Neural progenitor cell (in vitro differentiated cells): ENCODE measurements at places on chromosomes 16 and 17. TPM values are rescaled to one million over a fixed set of nuclear protein-coding genes. Genes with fewer than 3 reads are reported as not detected.

DNA sequence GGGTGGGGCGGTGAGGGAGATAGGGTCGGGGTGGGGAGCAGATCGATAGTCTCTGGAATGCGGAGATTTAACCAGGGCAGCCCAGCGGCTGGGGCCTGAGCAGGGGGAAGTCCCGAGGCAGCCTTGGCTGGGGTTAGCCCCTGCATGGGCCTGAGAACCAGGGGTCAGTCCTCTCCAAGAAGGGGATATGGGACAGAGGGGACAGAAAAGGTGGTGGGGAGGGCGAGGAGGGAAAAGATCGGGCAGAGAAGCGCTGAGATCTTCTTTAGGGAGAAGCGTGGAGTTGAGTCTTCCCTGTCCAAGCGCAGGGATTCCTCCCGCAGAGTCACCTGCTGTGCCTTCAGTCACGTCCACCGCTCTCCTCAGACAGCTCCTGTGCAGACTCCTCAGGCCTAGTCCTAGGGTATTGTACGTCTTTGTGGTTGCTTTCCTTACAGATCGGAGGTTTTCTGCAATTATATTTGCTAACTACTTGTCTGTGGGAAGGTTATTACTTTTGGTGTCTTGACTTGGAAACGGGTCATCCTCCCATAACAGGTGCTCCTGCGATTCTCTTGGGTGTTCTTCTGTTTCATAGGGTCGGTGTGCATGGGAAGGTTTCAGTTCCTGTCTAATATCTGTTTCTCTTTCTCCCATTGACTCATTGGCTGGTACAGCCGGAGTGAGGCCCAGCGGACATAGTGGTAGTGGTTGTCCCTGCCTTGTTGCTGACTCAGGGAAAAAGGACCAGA, 952 bp downstream of the CD300A start:
- peak; percentile 37 for DNase-seq

DNA sequence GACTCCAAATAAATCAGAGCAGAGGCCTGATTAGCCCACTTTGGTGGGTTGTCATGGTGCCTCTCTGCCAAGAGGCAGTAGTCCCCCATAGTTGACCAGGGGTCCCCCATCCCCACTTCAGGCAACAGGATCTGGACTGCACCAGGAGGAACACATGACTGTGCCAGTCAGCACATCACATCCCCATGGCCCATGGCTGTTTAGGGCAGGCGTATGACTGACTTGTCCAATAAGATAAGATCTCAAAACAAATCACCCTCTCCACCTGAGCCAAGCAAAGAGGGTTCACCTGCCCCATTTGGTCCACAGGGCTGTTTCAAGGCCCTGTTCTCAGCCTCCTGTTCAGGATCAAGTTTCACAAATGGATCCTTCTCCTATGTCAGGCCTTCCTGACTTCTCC, 93.3 kb downstream of the C16orf78 start:
- DNase-seq, result no peak

GRCh38 chr17:78935419-78936323, 10.5 kb upstream of the TIMP2 start:
- no peak for DNase-seq

GRCh38 chr17:36136036-36136435, 32.4 kb downstream of the CCL4 start:
- DNase-seq, result no peak

- peak; percentile 69 for DNase-seq
Measured at GRCh38 chr17:39576187-39576586, 31.5 kb downstream of the NEUROD2 start.

GRCh38 chr17:38798614-38799500, 499 bp downstream of the PIP4K2B start:
- DNase-seq, result peak; percentile 57

- DNase-seq, result no peak
Measured at GRCh38 chr17:45130681-45131615, 1.4 kb downstream of the PLCD3 start.

- no peak for DNase-seq
Measured at GRCh38 chr17:61406537-61406845, 6.8 kb downstream of the TBX2 start.

DNA sequence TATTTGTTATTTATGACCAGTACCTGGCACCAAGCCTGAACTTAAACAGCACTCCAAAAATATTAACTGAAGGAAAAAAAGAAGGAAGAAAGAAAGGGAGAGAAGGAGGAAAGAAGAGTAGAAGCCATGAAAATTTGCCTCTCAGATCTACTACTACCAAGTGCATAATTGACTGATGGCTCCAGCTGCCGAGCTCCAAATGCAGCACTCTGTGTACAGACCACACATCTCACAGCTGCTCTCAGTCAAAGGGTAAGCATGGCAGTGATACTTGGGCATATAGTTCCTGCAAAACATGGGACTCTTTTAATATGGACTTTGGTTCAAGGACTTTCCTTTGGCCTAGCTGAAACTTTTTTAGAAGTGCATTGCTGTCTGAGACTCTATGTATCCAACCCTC, 44.0 kb upstream of the NOG start:
- DNase-seq, result no peak

DNA sequence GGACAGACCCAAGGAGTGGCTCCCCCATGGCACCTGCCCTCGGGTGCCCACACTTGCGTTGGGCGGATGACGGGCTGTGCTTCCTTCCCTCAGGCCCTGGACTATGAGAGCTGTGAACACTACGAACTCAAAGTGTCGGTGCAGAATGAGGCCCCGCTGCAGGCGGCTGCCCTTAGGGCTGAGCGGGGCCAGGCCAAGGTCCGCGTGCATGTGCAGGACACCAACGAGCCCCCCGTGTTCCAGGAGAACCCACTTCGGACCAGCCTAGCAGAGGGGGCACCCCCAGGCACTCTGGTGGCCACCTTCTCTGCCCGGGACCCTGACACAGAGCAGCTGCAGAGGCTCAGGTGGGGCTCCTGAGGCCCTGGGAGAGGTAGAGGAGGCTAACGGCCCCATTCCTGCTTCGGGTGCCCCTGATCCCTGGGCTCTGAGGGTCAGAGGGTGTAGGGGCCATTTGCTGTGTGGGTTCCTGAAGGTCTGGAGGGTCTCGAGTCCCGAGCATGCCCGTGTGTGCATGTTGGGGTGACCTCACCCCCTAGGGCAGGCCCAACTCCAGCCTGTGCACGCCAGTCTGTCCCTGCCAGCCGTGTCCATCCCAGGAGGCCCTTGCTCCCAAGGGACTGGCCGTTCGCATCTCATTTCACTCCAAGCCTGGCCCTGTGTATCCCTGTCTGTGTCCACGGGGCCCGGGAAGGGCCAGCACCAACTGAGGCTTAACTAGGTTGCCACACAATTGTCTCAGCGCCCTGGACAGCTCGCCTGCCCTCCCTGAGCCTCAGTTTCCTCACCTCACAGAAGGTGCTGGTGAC, 10.0 kb downstream of the SLC22A31 start:
- peak; percentile 5 for DNase-seq

- DNase-seq, result no peak
Measured at GRCh38 chr17:45700171-45701090, 83.7 kb upstream of the CRHR1 start.

DNA sequence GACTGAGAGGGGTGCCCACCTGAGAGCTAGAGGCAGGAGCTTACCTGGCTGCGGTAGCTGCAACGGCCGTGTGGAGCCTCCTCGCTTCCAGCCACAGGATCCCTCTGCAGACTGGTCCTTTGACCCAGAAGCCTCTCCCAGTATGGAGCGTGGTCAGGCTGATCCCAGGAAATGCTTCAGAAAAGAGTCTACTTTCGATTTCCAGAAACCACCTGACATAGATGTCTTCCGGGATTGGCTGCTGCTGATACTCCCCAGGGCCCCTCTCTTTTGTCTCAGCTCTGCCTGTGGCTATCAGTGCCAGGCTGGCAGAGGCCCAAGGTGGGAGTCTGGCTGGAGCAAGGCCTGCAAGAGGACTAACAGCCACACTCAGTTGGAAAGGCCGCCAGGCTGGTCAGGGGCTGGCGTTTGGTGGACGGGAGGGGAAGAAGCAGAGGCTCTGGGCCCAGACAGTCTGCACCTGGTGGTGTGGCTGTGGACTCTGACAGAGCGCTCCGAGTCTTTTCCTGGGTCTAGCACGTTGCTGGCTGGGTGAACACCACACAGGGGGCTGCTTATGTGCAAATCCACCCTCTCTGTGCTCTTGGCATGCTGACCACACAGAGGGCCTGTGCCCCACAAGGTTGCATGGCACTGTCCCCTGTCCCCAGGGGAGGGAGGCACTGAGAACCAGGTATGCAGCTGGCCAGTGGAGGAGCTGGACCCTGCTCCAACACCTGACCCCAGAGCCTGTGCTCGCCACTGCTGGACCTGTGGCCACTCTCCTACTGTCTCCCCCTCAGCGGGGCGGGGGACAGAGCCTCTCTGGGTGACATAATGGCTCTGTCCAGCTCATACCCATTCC, at the start of gene LGALS3BP:
LGALS3BP (minus strand) TSS at position 144 of the 844 bp plus-strand sequence. CDS start 2,732 bp downstream, outside the sequence.
- peak; percentile 66 for DNase-seq

- no peak for DNase-seq
Measured at GRCh38 chr17:27453471-27453870, 2.8 kb upstream of the KSR1 start.

DNA sequence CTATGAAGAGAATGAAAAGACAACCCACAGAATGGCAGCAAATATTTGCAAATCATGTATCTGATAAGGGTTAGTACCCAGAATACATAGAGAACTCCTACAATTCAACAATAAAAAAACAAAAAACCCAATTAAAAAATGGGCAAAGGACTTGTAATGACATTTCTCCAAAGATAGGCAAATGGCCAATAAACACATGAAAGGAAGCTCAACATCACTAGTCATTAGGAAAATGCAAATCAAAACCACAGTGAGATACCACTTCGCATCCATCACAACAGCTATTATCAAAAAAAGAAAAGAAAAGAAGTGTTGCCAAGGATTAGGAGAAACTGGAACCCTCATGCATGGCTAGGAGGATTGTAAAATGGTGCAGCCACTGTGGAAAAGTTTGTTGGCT, 45.1 kb upstream of the ARL6IP1 start:
- DNase-seq, result no peak

DNA sequence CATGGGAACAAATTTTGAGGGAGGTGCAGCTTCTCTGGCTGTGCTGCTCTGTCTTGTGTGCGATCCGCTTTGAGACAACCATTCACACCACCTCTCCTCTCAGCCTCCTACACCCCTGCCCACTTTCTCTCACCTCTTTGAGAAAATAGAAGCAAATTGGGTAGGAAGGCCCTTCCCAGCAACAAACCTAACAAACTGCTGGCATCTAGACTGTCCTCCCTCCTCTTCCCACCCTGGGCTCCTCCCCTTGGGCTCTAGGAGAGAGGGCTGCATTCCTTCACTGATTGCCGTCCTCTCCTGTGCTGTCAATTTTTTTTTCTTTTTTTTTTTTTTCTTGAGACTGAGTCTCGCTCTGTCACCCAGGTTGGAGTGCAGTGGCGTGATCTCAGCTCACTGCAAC, 13.5 kb downstream of the CDIPT start:
- DNase-seq, result peak; percentile 45

The IL21R gene
- total RNA-seq, result 0.53 TPM in 1 of 2 replicates, not detected in the other

The JPH3 gene
- total RNA-seq, result 7.1 and 19.4 TPM in 2 replicates

The AIPL1 gene
- 0.37 and 2.3 TPM in 2 replicates for total RNA-seq

The CCL14 gene
- total RNA-seq, result not detected in 2 replicates

The TERB1 gene
- total RNA-seq, result not detected in 2 replicates

The MCRIP1 gene
- 45.6 and 110 TPM in 2 replicates for total RNA-seq

The NSRP1 gene
- total RNA-seq, result 13.1 and 14.8 TPM in 2 replicates

The KCNJ18 gene
- not detected in 2 replicates for total RNA-seq
